Hematopoietic multipotent progenitor cell treated with erythropoietin and hydrocortisone succinate and interleukin-3 and kit ligand, for 8 days (in vitro differentiated cells): ENCODE measurements at places on chromosomes 13 and 19.

- DNase-seq = no peak
Observed at GRCh38 chr19:7883796-7884570, 4.3 kb upstream of the LRRC8E start.

DNA sequence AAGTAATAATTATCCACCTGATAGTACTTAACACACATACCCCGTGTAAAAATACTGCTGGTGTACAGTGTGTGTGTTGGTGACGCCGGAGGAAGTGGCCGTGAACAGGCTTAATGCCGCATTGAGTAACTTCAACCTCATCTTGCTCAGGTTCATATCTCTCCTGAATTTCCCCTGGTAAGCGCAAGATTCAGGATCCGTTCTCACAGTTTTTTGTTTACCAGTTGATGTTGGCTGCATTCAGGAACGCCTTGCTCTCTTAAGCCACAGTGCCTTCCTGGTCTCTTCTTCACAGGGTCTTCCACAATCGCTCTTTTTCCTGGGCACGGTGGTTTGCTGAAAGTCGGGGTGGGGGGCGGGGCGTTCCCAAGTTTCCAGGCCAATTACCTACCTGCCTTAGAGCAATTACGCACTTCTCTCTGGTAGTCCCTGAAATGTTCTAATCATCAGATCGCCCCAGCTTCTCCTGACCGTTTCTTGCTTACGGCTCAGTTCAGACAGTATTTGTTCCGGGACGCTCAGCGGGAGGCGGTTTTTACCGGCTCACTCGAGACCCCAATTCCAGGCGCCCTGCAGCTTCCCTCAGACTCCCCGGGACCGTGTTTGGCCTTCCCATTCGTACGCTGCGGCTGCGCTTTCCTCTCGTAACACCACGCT lies 706 bp upstream of the DNAJC3 start:
- peak; percentile 51 for DNase-seq

DNA sequence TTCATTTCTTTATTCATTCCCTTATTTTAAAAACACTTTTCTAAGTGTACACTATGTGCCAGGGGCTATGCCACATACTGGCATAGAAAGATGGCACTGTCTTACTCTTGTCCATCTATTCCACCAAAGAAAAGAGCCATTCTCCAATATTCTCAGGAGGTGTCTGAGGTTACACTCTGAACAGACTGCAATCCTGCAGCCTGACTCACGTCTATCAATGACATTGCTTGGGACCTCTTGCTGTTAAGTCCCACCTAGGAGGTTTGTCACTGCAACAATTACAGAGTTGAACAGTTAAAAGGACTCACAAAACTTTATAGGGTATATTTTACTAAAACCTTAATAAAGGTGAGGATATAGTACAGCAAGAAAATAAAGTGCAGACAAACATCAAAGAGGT lies 512.9 kb upstream of the HTR2A start:
- no peak for DNase-seq

GRCh38 chr13:62126400-62126799 lies 710.8 kb upstream of the PCDH20 start:
- DNase-seq = no peak

DNA sequence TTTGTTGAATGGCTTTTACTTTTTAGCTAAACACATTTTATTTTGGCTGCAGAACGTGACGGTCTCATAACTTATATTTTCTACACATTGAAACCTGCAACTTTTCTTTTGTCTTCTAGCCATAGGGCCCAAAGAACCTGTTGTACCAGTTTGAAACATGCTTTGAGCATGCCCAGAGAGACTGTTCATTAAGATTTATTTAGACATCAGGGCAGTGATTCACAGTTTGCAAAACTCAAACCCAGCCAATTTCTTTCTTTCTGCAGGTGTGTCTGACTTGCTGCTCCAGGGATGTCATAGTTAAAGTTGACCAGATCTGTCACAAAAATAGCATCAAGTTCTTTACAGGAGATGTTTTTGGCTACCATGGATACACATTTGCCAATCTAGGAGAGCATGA lies 22.0 kb downstream of the SAE1 start:
- DNase-seq = no peak

DNA sequence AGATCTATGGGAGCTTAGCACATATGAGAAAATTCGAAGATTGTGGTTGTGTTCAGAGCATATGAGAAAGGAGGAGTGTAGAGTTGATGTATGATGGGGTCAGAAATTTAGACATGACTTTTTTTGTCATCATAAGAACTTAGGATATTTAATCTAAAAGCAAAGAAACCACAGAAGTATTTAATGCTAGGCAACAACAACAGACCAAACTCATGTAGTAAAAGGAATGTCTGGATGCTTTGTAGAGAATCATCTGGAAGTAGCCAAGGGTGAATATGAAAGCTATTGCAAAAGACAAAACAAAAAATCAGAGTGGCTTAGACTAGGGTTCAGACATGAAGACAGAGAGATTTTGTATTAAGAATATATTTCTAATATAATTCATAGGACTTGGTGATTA lies 190.3 kb downstream of the SLITRK1 start:
- DNase-seq = no peak

- DNase-seq = no peak
Observed at GRCh38 chr19:31319465-31319864, 29.8 kb downstream of the TSHZ3 start.

GRCh38 chr13:87169337-87169736 lies 501.8 kb upstream of the SLITRK5 start:
- no peak for DNase-seq

DNA sequence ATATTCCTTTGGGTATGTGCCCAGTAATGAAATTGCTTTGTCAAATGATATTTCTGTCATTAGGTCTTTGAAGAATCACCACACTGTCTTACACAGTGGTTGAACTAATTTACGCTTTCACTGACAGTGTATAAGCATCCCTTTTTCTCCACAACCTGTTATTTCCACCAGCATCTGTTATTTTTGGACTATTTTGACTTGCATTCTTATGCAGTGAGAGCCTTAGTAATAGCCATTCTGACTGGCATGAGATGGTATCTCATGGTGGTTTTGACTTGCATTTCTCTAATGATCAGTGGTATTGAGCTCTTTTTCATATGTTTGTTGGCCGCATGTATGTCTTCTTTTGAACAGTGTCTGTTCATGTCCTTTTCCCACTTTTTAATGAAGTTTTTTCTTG lies 92.0 kb upstream of the SPATA13 start:
- DNase-seq = no peak

DNA sequence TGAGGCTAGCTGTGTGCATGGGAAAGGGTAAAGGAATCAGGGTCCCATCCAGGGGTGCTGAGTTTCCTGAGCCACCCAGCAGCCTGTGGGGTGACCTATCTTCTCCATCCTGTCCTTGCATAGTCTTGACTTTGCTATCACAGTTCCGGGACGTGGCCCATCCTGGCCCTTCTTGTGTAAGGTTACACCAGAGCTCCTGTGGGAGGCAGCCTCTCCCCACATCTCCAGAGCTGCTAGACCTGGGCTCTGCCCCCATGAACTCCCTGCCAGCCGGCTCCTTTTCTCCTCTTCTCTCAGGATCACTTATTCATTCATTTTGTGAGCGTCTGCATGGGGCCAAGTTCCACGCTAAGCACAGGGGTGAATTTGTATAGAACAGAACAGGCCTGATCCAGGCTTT lies 238.9 kb downstream of the TSHZ3 start:
- no peak for DNase-seq

GRCh38 chr13:114285166-114285808 lies 3.9 kb downstream of the UPF3A start:
- no peak for DNase-seq

- DNase-seq = peak; percentile 28
Observed at GRCh38 chr19:10193790-10194499, 808 bp downstream of the DNMT1 start.

DNA sequence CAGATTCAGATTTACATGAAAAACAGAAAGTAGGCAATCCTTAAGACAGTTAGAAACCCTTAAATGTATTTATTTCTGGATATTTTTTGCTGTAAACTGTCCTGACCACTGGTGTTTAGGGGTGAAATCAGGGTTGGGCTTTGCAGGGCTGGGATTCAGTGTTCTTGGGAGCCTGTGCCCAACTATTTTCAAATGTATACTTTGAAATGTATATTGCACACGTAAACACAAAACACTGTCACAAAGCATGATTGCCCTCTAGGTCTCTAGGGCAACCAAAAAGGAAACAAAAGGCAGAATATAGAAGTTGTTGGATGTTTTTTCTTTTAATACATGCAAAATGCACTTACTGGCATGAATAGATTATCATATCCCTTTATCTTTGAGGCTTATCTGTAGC lies 1185.4 kb downstream of the DIAPH3 start:
- DNase-seq = no peak

DNA sequence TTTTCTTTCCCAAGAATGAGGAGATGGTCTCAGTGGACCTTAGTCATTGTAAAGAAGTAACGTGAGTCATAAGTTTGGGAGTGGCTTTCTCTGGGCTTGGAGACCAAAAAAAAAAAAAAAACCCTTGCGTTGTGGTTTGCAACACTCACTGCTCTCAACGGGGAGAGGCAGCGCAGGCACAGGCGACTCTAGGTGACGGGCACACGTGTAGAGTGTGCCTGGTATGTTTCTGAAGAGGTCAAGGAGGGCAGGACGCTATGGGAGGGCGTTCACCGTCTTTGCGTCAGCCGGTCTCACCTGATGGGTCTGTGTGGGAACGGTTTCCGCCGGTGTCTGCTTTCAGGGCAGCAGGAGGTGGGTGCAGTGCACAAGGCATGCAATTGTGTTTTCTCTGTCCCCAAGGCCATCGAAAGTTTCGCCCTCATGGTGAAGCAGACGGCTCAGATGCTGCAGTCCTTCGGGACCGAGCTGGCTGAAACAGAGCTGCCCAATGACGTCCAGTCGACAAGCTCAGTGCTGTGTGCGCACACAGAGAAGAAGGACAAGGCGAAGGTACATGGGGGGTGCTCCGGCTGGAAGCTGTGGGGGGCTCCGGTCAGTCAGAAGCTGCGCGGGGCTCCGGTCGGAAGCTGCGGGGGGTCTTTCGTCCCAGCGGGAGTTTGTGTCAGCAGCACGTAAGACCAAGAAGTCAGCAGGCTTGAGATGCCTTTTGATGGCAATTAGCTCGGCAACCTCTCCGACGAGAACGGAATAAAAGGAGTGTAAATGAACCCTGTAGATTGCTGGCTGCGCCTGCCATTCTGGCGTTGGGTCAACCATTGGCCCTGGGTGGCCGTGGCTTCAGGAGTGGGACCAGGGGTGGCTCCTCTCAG lies 40.8 kb upstream of the F7 start:
- no peak for DNase-seq

DNA sequence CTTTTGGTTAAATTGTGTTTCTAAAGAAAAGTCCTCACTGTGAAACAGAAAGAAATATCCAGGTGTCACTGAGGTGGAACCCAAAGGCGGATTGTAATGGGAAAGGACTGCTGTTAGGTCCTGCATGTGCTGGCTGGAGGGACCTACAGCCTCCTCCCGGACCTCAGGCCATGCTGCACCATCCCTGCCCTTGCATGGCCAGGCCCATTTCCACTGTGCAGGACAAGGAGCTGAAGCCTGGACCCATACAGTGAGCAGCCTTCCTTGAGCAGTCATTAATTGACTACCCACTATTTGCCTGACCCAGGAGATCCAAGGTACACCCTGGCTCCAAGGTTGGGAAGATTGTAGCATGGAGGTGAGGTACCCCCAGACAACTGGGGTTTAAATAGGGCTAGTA lies 17.6 kb downstream of the VSTM2B start:
- DNase-seq = no peak

DNA sequence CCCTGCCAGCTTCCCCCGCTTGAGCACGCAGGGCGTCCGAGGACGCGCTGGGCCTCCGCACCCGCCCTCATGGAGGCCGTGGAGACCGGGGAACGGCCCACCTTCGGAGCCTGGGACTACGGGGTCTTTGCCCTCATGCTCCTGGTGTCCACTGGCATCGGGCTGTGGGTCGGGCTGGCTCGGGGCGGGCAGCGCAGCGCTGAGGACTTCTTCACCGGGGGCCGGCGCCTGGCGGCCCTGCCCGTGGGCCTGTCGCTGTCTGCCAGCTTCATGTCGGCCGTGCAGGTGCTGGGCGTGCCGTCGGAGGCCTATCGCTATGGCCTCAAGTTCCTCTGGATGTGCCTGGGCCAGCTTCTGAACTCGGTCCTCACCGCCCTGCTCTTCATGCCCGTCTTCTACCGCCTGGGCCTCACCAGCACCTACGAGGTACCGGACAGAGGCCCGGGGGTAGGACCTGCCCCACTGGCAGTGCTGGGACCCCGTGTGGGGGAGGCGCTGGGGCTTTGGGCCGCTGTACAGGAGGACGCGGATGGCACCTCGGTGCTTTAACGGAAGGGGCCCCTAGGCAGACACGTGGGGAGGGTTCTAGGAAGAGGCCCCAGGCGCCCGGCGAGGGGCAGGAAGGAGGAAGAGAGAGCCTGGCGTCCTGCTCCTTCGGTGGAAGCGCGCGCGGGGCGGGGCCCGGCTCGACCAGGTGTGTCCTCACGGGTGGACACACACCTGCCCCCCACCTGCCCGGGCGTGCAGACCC lies 681 bp downstream of the SLC5A5 start:
- DNase-seq = peak; percentile 23

DNA sequence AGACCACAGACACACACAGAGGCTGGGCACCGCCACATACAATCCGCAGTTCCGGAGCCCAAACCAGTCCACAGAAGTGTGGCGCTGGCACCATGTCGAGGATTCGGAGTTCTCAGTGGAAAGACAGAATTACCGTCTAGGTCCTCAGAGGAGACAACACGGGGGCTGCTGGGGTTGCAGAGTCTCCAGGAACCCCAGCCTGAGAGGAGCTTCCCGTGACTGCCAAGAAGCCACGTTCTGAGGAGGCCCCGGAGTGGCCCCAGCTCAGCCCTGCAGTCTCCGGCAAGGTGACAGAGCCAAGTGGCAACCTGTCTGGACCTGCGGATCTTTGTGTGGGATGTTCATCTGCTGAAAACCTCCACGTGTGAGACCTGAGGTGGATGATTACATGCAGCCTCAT lies 7.3 kb upstream of the ADPRHL1 start:
- no peak for DNase-seq

DNA sequence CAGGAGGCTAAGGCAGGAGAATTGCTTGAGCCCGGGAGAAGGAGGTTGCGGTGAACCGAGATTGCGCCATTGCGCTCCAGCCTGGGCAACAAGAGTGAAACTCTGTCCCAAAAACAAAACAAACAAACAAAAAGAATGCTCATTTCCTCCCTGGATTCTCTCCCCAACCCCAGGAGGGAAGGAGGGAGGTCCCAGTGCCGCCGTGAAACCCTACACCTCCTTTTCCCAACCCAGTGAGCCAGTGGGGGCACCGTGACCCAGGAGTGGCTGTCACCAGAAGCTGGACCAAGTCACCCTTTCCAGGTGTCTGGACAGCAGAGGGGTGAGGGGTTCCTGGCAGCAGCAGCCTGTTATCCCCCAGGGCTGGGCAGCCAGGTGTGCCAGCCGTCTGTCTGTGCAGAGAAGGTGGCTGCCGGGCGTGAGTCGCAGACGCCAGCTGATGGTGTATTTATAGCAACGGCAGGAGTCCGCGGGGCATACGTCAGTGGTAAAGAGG lies 23.5 kb downstream of the NFIC start:
- DNase-seq = no peak
